ENCODE measurements at places on chromosomes 12 and 14.

DNA sequence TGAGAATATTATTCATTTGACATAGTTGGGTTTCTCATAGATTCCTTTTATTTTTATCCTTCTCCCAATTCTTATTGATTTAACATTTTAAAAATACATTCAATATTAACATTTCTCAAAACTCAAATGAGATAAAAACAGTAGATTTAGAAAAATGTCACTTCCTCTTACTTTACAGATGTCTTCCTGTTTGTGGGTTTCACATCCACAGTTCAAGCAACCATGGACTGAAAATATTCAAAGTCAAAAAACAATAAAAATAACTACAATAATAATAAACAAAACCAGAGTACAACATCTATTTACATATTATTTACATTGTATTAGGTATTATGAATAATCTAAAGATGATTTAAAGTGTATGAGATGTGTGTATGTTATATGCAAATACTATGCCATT lies 111.3 kb upstream of the SLC16A7 start:
- no peak for DNase-seq

GRCh38 chr12:57874166-57875108 lies 27.9 kb upstream of the CTDSP2 start:
- DNase-seq: no peak

GRCh38 chr12:46354111-46354801 lies 18.3 kb downstream of the SLC38A2 start:
- DNase-seq: no peak

GRCh38 chr12:1576410-1577241 lies 17.8 kb downstream of the FBXL14 start:
- DNase-seq: no peak

- no peak for DNase-seq
Measured at GRCh38 chr12:53414756-53415417, 8.8 kb upstream of the AMHR2 start.

DNA sequence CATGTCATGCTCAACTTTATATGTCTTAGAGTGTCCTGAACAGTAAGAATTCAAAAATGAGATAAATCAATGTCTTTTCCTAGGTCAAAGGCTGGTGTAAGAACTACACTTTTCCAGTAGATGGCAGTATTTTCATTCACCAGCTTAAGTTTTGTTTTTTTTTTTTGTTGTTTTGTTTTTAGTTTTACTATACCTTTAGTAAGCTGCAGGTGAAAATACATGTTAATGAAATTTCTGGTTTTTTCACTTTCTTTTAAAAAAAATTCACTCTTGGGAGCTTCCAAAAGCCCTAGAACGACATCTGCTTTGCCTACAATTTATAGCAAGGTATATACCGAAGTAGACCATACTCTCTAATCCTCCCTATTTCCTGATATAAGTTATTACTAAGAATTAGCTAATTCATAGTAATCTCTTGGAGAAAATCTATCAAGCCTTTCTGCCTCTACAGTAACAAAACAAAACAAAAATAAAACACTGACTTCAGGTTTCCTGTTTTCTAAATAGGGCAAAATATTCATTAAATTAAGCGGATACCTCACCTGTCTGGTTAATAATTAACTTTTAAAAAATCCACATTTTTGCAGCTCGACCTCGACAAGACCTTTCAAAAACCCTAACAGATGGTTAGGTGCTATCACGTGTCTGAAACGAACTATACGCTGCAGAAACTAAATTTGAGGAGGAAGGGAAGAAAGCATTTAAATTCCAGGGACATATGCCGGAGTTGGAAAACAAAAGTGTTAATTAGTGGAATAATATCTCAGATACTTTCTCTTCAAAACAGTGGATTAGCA lies 2.7 kb upstream of the SAMD4A start:
- DNase-seq: no peak

DNA sequence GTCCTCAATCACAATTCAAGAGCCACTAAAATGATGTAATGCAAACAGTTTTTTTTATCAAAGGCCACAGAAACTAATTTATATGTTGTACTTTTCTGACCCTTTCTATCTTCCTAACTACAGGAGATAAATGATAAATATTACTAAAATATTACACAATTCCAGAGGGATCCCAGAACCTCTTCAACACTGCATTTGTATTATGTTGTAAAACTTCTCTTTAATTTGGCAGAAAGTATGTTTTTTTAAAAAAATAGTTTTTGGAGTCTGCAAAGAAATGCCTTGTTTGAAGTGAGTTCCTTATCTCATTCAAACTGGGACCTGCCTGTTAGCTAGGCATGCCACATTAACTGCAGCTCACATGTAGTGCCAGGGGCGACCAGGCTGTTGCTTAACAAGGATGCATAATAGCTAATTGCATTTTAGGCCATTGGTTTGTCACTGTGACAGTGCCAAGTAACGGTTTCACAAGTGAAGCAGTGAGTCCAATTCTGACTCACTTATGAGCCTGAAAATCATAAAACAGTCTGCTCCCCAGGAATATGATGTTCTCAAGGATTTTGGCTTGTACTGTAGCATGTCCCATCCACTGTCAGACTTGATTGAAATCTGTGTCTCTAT lies 266.9 kb downstream of the KTN1 start:
- no peak for DNase-seq

DNA sequence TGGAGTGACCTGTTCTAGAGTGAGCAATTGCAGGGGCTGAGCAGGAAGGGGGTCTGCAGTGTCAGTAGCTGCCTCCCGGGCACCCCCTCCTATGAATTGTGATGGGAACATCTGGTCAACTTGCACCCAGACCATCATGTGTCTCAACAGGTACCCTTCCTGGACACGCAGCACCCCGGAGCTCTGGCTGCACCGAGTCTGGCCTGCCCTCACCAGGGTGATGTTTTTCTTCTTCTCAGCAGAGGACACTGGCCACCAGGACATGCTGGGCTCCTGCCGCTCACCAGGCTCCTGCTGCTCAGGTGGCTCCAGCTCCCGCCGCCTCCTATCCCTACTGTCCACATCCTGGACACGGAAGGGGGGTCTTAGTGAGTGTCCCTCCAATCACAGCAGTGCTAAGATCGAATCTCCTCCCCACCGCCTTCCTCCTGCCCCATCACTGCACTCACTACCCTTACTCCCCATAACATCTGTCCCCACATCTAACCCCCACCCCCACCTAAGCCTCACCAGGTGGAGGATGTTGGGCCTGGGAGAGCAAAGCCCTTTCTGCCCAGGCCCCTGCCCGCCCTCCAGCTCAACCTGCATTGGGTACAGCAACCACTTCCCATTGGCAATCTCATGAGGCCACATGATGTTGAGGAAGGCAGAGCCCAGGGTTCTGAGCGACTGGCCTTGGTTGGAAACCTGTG lies 14.9 kb downstream of the ITGA7 start:
- DNase-seq: no peak

GRCh38 chr14:79510659-79511058 lies 700.6 kb downstream of the DIO2 start:
- no peak for DNase-seq

DNA sequence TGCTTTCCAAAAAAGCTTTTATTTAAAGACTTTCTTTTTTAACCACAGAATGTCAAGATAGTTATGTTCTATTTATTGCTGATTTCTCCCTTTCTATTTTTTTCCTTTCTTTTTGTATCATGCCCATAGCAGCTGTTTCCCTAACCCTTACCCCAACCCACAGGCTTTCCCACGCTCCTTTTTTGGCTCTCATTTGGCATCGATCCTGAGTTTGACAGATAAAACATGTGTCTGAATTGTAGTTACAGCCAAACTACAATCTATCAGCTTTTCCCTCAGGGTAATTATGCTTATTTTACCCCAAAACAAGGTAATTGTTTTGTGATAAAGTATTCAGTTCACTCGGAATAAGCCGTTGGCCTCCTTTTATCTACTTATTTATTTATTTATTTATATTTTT lies 46.7 kb downstream of the PDE3A start:
- no peak for DNase-seq

DNA sequence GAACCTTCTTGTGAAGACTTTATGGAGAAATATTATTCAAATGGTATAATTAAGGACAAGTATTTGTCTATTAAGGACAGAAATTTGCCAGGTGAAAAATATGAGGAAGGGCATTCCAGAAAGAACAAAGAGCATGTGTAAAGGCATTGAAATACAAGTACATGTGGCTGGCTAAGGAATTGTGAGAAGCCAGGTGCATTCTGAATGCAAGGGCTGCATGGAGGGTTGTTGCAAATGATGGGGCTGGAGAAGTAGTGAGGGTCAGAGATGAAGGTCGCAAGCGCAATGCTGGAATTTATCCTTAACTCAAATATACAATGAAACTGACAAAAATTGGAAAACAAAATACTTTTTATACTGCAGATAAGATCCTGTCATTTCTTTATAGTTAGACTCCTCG lies 437.7 kb downstream of the ADAMTS20 start:
- no peak for DNase-seq

GRCh38 chr12:124490584-124491305 lies 76.7 kb downstream of the NCOR2 start:
- DNase-seq: no peak

DNA sequence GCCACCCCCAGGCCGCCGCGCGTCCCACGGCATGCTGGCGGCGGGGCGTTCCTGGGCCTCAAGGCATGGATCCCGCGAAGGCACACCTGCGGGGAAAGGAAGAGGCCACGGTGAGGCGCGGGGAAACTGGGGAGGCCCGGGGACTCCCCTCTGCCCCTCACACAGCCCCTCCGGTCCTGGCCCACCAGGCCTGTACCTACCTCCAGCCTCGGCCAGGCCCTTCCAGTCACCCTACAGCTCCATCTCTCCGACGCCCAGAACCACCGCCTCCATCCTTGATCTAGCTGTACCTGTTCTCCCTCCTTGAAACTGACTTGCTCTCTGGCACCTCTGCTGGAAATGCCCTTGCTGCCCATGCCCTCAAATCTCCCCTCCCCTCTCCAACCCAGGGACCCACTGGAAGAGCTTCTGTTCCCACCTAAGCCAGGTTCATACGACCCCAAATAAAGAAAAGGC lies 1.7 kb downstream of the ANKRD9 start:
- no peak for DNase-seq

DNA sequence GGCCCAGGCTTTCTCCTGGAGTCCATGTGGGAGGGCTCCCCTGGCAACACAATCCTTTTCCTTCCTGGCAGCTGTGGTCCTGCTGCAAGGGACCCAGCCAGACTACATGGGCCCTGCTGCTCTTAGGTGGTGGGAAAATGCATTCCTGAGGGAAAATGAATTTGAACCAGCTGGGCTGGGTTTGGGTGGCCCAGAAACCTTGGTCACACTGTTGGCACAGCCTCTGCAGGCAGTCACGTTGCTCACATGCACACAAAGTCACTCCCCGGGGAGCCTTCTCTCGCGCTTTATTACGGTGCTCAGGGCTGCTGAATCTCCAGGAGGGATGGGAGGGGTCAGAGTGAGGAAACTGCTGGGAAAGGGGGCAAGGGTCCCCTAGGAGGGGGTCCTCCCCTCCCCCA lies 17.2 kb downstream of the PLEKHG3 start:
- no peak for DNase-seq

DNA sequence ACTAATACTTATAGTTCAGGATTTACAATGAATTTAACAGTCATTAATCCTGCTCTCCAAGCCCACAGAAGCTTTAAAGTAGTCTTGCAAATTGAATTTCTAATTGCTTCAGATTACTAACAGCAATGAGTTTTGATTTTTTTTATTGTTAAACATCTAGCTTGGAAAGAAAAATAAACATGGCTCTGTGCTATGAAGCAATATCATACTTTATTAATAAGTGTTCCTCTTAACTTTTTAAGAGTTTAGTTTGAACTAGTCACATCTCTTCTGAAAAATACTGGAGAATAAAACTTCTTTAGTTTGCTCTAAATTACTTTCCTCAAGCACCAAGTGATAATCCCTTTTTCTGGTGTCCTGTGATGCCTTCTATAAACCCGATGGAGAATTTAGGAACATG lies 250.2 kb downstream of the TRHDE start:
- no peak for DNase-seq

GRCh38 chr12:113133036-113133435 lies 2.5 kb downstream of the RASAL1 start:
- no peak for DNase-seq

DNA sequence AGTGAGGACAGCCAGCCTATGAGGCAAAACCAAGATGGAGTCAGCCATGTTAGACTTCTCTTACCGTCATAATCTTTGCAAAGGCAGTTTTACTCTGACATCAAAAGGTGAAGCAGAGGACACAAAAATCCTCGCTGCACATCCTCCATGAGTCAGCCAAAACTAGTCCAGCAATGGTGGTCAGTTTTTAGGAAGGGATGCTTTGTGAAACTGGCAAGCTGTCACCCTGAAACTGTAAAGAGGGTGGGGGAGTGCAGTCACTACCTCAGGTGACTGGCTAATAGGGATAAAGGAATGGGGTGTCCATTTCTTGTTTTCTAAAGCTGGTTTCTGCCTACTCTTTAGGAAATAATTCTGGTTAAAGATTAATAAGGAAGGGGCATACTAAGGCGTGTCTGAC lies 5.4 kb upstream of the CIPC start:
- no peak for DNase-seq

- DNase-seq: no peak
Measured at GRCh38 chr12:103105971-103106597, 148.6 kb downstream of the ASCL1 start.

DNA sequence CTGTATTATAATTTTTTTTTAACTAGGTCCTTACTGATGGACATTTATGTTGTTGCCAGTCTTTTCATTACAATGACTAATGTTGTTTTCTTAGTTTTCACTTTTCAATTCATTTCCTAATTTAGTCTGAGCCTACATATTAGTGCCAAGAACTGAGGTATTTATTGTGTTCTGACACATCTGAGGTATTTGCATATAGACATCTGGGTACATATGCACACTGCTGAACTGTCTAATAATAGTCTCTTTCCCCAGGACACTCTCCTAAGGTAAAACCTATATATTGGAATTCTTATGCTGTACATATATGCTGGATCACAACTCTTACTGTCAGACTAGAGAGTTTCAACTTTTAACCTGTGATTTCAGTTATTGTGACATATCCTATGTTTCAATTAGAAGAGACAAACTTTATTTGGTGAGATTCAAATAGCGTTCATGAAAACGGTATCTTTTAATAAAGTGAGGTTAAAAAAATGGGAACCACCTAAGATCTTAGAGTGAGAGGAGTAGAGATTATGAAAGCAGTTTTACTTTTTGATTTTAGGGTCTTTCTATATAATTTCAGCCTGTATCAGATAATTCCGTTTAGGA lies 263.2 kb downstream of the RAD51B start:
- DNase-seq: no peak

GRCh38 chr14:54669721-54670561 lies 103.0 kb downstream of the SAMD4A start:
- no peak for DNase-seq

Measured in type B pancreatic cell (in vitro differentiated cells).